ENCODE measurements at places on chromosomes 16 and 17. TPM values are rescaled to one million over a fixed set of nuclear protein-coding genes. Genes with fewer than 3 reads are reported as not detected.
A peak's percentile ranks its signal among the peaks of the same experiment; 100 is the strongest.

DNA sequence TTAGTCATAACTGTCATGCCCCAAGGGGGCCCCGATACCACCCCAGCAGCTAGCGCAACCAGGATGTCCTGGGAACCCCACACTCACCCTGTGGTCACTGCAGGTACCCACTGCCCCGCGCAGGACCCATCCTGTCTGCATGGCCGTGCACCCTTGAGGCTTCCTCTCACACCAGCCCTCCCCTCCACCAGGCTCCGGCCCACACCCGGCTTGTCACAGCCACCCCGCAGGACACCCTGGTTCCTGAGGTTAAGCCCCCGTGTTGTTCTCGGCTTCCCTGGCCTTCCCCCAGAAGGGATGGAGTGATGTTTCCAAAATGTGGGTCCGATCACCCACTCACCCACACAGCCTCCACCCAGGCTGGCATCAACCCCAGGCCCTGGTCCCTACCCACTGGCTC is 7.5 kb downstream of the DNASE1L2 start:
- no peak overlapping the region for H3K27ac ChIP-seq
- H3K4me1 ChIP-seq = peaks cover 2% of the 10 kb centered on the region
- DNase-seq = no peak
- no peaks in the 10 kb centered on the region for H3K27me3 ChIP-seq

GRCh38 chr17:33927732-33928133 is 327.4 kb upstream of the CCL2 start:
- DNase-seq = peak; percentile 36
- peaks cover 18% of the 10 kb centered on the region for H3K4me1 ChIP-seq

DNA sequence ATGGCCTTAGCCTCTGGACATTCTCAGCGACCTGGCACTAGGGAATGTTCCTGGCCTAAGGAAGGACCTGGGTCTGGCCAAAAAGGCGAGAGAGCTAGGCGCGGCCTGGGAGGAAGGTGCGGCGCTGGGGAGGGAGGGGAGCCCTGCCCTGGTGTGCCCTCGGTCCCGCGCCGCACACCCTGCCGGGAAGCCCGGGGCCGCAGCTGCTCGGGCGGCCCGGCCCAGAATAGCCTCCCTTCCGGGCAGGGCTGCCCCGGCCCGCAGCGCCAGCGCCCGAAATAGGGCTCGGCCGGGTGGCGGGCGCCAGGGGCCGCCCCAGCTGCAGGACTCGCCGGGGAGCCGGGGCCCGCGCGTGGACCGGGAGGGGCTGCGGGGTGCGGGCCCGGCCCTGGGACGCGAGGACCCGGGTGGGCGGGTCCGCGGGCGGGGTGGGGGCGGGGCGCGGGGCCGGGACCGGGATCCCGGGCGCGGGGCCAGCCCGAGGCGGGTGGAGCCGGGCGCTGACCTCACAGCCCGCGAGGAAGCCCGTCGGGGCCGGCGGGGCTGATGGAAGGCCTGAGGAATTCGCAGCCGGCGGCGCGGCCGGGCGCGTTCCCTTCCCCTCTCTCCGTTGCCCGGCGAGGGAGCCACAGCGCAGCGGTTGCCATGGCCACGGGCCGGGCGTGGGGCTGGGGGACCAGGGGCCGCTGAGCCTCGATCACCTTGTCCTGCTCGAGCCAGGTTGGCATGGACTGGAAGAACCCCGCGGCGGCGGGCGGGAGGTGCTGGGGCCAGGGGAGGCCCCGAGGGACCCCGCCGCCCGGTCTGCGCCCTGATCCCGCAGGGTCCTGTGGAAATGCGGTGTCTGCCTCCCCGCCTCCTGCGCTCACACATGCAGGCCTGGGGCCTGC is 18.1 kb downstream of the SOCS3 start:
- peak; percentile 90 for DNase-seq
- peaks cover 68% of the 10 kb centered on the region for H3K27me3 ChIP-seq
- H3K4me3 ChIP-seq = peak overlapping the region; percentile 46

DNA sequence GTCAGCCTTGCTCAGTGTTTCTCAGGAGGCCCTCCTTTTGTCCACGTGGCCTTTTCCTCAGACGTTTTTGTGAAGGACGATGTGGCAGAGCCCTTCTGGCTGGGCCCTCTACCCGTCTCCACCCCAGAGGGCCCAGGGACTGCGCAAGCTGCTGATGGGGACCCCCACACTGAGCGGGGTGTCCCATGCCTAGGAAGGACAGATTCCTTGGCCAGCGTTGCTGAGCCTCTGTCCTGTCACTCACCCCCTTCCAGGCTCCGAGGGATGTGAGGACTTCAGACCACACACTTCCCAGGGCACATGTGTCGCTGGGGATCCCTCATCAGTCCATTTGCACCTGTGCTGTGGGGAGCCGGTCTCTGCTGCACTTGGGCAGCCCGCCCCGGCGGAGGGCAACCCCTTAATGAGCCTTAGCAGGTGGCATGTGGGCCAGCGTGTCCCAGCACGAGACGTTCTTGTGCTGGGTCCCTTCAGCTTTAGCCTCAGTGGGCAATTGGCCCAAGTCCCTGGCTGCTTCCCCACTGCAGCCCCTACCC is 48.3 kb downstream of the NT5M start:
- no peak overlapping the region for H3K4me3 ChIP-seq
- no peak overlapping the region for H3K27ac ChIP-seq
- no peaks in the 10 kb centered on the region for H3K27me3 ChIP-seq
- H3K4me1 ChIP-seq = no peaks in the 10 kb centered on the region
- no peak for DNase-seq

GRCh38 chr17:73105431-73105830 is 12.9 kb upstream of the SLC39A11 start:
- DNase-seq = no peak
- H3K27me3 ChIP-seq = no peaks in the 10 kb centered on the region
- H3K36me3 ChIP-seq = no peaks in the 10 kb centered on the region
- no peaks in the 10 kb centered on the region for H3K4me1 ChIP-seq

GRCh38 chr17:45171338-45172231 is 9.9 kb downstream of the HEXIM2 start:
- H3K4me1 ChIP-seq = peaks cover 25% of the 10 kb centered on the region
- no peaks in the 10 kb centered on the region for H3K36me3 ChIP-seq
- no peaks in the 10 kb centered on the region for H3K27me3 ChIP-seq
- peak overlapping the region; percentile 90 for H3K27ac ChIP-seq
- H3K4me3 ChIP-seq = no peak overlapping the region

DNA sequence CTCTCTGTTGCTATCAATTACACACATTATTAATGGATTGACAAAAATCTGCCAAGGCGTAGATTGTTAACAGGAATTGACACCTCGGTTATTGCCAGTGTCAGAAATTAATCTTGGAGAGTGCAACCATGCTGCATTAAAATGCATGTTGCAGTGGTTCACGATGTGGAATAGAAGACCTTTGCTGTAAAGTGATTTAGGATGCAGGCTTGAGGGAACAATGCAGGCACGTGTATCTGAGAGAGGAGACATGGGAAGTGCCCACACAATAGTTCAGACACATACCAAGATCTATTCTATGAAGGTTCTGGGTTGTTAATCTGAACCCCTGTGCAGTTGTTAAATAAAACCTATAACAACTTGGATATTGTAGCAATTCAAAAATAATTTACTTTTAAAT is 1032.8 kb upstream of the CDH8 start:
- H3K27ac ChIP-seq = no peak overlapping the region
- no peak overlapping the region for H3K4me3 ChIP-seq

Gene CCL15
- total RNA-seq = not detected

Gene BAIAP2
- 15.6 TPM for total RNA-seq

Gene GDPD3
- total RNA-seq = 0.12 TPM
